ENCODE measurements at places on chromosomes 5 and 9.

DNA sequence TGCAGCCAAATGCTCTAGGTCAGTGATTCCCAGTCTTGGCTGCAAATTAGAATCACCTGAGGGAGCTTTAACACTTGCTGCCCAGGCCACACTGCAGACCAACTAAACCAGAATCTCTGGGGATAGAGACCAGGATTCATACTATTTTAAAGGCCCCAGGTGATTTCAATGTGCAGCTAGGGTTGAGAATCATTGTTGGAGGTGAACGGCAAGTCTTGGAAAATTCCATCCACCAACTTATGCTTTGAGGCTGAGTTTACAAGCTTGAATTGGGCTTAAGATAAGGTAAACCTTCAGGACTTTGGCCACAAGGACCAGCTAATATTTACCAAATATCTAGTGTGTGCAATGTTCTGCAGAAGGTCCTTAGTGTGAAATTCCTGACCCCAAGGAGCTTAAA, 27.5 kb downstream of the SLIT3 start:
- DNase-seq: no peak

DNA sequence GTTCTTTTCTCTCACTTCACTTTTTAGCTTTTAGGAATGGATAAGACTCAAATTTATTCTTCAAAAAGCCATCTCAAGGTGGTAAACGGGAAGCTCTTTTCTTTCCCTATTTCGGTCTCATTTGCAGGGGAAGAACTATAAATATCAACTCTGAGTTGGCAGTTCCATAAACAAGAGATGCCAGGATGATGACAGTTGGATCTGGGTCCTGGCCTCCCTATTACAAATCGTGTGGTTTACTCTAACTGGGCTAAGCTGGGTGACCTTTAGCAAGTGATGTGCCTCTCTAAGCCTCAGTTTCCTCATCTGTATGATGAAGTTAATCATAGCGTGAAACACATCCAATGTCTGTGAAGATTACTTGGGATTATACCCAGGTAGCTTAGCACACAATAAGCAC, 44.2 kb downstream of the TLE4 start:
- no peak for DNase-seq

GRCh38 chr9:71743882-71744281, 24.4 kb downstream of the CEMIP2 start:
- no peak for DNase-seq

GRCh38 chr9:6634444-6634843, 11.1 kb downstream of the GLDC start:
- no peak for DNase-seq

- DNase-seq: no peak
These were observed 18.3 kb upstream of the OBP2B start for GRCh38 chr9:133227242-133227860.

DNA sequence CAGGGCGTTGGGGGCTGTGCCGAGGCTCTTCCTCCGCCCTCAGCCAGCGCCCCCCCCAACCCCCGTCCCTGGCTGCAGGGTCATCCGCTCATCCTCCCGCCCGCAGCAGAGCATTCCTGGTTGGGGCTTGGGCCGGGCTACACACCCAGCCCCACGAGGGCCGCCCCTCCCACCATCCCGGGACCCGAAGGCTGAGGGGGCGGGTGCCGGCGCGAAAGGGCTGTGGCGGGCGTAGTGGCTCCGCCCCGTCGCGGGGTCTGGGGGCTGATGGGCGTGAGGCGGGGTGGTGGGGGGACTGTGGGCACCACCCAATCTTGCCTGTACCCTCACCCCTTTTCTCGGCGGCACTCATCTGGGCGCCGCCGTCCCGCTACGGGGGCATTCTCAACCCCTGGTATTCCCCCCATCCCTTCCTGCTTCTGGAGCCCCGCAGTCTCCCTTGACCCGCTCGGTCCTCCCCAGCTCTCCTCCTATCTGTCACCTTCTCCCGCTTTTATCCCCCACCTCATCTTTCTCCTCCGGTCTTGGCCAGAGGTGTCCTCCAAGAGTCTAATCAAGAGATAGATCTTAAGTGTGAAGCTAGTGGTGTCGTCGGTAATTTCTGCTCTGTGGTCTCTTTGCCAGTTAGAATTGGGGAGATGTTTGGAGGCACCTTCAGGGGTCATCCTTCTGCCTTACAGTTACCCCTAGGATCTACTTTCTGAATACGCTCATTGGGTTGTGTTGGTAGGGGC, 1.6 kb downstream of the FER start:
- no peak for DNase-seq

DNA sequence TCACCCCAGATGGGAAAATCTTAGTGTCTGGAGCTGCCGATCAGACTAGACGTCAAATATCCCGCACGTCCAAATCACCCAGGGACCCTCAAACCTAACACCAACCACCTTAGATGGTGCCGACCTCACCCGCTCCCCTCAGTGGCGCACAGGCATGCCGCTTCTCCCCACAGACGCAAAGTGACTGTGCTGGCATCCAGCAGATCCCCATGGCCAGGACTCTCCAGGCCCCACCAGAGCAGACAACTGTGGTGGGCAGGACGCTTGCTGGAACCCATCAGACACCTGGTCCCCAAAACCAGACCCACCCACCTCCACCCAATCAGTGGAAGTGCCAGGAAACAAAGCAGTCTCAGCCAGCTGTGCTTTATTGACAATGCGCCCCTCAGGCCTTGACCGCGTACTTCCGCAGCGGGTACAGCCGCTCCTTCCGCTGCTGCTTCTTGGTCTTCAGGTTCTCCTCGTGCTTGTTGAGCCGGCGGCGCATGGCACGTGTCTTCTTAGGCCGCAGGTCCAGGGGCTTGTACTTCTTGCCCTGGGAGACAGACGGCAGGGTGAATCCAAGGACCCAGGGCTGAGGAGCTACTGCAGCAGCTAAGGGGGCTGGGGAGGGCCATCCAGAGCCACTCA, 4.1 kb downstream of the RPL35 start:
- DNase-seq: no peak

GRCh38 chr9:133440874-133441273, 18.7 kb downstream of the ADAMTS13 start:
- DNase-seq: no peak

DNA sequence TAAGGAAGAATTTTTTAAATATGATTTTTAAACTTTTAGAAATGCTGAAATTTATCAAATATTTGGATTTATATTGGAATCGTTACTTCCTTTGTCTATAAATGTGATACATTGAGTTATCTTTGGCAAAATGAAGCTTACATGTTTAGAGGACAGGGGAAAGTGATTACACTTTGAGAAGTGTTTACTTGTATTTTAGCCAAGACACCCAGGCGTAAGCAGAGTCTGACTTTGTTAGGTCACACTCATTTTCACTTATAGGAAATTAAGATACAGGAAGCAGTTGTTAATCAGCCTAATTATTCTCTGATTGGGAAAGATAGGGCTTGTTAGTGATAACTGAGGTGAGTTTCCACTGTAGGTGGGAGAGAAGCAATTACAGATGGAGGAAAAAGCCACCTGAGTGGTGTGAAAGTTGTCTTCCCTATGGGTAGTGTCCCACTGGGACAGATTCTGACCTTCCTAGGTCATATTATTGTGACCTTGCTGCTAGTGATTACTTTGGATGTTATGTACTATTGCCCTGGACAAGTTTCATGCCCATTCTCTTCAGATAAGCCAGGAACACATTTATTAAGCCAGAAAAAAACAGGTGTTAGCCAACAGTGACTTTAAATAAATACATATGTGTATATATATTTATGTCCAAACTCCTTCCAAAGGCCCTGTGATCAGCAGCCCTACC, 88.7 kb downstream of the UHRF2 start:
- no peak for DNase-seq

DNA sequence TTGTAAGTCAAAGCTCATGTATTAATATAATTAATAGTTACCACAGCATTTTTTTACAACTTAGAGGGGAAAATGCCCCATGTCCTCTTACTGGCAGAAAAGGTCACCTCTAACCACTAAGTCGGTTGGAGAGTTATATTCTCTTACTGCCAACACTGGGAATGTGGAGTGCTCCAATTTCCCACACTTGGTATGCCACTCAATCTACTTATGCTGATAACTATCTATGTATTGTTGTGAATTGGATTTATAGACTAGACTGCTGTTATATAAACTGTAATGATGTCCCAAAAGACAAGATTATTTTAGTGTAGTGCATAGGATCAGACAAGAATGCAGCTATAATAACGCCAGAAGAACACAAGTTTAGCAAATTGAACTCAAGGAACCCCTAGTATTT, 2385.2 kb upstream of the C9orf72 start:
- DNase-seq: no peak

GRCh38 chr9:127683723-127684122, 23.1 kb upstream of the CFAP157 start:
- DNase-seq: no peak

DNA sequence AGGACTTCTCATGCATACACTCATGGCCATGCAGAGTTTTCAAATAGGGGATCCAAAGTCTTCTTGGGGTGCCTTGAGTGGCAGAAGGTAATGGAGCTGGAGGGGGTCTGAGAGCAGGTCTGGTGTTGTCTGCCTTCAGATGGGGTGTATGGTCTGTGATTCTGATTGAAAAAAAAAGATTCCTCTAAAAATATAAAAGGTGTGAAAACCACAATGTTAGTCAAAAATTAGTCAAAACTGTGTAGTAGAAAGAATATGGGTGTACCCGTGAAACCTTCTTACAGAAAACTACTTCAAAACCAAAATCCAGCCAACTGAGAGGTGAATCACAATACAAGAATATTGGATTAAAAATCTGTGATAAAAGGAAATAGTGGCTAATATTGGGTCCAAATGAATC, 20.1 kb downstream of the DOCK2 start:
- DNase-seq: no peak

- no peak for DNase-seq
These were observed 174.7 kb upstream of the PTGER4 start for GRCh38 chr5:40505031-40505430.

DNA sequence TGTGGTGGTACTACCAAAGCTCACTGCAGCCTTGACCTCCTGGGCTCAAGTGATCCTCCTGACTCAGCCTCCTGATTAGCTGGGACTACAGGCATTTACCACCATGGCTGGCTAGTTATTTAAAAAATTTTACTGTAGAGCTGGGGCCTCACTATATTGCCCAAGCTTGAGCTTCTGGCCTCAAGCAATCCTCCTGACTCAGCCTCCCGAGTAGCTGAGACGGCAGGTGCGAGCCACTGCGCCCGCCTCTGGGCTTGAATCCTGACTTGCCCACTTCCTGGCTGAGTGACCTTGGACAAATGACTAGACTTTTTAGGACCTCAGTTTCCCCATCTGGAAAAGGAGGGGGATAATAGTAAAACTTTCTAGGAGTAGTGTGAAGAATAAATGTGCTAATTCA, 32.1 kb downstream of the NCS1 start:
- no peak for DNase-seq

- no peak for DNase-seq
These were observed 399.8 kb upstream of the PIK3R1 start for GRCh38 chr5:67815455-67816391.

GRCh38 chr9:109206670-109207069, 39.6 kb upstream of the FRRS1L start:
- DNase-seq: no peak

- DNase-seq: no peak
These were observed 220.3 kb downstream of the NR3C1 start for GRCh38 chr5:143182901-143183820.

DNA sequence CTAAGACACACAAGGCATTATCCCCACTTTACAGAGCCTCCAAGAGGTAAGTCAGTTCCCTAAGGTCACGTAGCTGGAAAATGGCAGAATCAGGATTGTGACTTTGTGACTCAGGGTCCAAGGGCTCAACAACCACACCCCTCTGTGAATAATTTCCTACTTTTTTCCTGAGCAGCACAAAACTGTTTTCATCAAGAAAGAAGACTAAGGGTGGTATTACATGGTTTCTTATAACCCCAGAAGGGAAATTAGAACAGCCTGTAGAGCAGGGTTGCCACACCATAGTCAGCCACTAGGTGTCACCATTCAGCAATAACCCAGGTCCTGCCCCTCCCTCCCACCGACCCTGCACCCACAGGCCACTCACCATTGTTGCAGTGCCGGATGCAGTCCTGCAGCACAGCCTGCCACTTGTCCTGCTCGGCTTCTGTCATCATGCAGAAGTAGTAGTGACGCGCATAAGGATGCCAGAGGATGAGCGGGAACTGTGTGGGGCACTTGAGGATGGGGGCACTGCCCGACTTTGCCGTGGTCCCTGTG, 72.1 kb downstream of the LRSAM1 start:
- no peak for DNase-seq

DNA sequence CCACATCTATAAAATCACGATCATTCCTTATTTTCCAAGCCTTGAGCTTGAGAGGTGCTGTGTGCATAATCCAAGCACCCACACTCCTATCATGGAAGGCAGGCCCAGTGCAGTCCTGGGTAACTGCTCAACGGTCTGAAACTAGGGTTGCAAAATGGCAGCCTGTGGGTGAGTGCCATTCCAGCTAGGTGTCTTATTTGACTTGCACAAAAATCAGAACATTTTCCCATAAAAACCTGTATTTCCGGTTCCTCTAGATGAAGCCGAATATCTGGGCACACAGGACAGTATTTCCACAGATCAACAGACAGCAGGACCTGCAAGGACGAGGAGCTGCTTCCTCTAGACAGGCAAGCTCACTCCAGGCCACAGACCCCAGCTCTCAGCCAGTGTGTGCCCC, 588.8 kb downstream of the BNC2 start:
- no peak for DNase-seq

GRCh38 chr9:135184181-135185053, 96.9 kb downstream of the OLFM1 start:
- no peak for DNase-seq

- DNase-seq: no peak
These were observed 81.4 kb downstream of the ANKH start for GRCh38 chr5:14790220-14790619.

- DNase-seq: no peak
These were observed 16.2 kb upstream of the ERAP1 start for GRCh38 chr5:96823900-96824380.

DNA sequence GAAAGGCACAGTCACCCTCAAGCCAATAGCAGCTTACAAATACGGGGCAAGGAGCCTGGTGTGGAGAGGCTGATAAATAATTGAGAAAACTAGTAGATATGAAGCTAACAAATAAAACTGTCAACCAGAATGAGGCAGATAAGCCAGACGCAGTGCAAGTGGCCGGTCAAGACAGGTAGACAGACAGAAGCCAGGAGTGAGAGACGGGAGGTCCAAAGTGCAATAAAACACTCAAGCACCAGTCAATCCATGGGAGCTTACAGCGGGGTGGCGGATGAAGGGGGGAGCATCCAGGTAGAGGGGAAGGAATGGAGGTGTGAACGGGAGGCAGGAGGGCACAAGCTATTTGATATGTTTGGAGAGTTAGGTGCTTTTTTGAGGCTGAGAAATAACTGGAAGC, 193.1 kb downstream of the FOXD4L6 start:
- DNase-seq: no peak

DNA sequence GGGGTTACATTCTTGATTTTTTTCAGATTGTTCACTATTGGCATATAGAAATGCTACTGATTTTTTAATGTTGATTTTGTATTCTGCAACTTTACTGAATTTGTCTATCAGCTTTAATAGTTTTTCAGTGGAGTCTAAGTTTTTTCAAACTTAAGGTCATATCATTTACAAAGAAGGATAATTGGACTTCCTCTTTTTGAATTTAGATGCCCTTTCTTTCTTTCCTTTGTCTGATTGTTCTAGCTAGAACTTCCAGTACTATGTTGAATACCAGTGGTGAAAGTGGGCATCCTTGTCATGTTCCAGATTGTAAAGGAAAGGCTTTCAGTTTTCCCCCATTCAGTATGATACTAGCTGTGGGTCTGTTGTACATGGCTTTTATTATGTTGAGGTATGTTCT, 49.3 kb downstream of the SREK1 start:
- DNase-seq: no peak

Measured in stimulated activated CD8-positive, alpha-beta memory T cell treated with anti-CD3 and anti-CD28 coated beads, Interleukin-7, amount 100 ng/mL, for 1 hour (primary cell).